ENCODE measurements at places on chromosomes 5 and 9.

DNA sequence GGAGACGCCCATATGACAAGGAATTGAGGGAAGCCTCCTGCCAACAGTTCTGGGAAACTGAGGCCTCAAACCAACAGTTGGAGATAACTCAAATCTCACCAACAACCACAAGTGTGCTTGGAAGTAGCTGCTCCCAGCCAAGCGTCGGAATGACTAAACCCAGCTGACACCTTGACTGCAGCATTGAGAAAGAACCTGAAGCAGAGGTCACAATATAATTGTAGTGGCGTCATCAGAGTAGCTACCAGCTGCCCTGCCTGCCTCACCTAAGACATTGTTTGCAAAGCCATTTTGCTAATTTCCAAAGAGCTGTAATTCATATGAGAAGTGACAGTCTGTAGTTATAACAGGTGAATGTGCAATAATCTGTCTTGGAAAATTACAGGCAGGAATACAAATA lies 40.8 kb upstream of the ANKRD31 start:
- DNase-seq = no peak

DNA sequence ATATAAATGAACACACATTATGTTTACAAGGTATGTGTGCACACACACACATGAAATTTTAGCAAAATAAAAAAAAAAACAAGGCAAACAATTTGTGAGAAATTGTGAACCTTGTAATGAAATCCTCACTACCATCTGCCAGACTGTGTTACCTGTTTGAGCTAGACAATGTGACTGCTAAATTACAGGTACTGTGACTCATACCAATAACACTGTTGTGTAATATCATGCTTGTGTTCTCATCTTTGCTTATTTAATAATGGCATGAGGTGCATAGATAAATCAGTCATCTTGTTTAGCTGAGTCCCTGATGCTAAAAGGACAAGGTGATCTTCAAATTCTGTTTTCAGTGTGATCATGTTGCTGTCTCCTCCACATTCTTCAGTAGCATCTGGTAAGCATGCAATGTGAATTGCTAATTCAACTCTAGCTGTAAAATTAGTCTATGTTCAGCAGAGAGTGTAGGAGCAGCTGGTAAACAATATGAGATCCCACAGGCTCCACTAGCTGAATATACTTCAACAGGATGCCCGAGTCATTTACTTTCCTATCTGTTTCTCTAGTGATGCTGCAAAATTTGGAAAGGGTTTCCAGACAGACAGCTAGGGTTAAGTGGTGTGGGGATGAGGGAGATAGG lies 966.3 kb upstream of the C9orf72 start:
- no peak for DNase-seq

DNA sequence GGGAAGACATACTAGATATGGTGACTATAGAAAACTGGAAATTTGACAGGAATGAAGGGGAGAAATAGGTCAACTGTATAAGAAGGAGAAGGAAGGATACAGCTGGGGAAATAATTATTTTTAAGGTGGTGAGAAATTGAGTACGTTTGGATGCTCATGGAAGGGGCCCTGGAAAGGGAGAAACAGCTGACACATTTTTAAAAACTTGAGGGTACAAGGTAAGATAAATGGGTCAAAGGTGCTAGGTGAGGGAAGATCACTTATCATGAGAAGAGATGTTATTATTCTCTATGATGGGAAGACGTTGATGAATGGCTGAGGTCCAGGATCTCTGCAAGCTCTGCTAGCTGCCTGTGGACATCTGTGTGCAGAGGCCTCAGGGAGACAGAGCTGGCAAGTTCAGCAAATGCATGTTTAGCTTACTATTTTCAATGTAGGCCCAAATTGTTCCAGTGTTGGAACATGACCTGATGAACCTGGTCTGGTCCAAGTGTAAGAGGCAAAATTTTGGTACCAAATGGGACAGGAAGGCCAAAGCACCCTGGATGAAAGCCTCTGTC lies 181.7 kb downstream of the MTRR start:
- no peak for DNase-seq

- DNase-seq = no peak
These were observed 78.8 kb downstream of the GPR21 start for GRCh38 chr9:123112015-123112975.

DNA sequence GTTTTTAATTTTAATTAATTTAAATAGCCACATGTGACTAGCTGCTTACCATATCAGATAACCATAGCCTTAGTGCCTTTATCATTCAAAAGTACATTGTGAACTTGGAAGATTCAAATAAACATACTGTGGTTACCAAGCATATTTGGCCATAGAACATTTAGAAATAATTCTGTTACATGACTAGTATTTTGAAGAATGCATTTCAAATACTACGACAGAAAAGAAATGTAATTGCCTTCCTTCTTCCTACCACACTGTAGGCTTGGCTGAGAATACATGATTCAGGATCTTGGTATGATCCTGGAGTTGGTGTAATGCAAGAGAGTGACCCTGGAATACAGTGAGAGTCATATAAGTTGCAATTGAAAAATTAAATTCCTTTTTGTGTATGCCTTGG lies 109.7 kb upstream of the PCA3 start:
- no peak for DNase-seq

DNA sequence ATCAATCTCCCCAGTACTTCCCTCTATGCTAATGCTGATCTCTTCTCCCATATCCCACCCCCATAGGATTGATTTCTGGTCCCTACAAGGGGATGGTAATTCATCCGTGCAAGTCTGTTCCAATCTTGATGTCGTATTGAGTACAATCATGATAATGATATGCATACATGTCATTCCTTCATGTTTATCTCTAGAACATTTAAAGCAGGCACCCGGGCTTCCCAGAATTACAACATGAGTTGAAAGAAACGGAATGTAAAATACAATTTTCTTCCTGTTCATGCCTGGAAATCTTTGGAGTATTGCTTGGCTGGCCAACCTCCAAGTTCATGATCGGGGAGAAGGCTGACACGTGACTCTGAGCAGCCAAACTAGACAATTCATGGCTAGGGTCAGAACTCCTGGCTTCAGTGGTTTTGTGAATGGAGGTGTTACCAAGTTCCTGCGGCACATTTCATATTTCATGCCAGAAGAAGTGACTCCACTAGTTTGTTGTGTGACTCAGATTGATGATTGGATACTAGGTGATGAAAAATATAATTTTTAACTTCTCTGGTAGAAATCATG lies 66.6 kb downstream of the C9orf152 start:
- DNase-seq = no peak

- no peak for DNase-seq
These were observed 76.9 kb upstream of the CDH6 start for GRCh38 chr5:31116466-31117031.

DNA sequence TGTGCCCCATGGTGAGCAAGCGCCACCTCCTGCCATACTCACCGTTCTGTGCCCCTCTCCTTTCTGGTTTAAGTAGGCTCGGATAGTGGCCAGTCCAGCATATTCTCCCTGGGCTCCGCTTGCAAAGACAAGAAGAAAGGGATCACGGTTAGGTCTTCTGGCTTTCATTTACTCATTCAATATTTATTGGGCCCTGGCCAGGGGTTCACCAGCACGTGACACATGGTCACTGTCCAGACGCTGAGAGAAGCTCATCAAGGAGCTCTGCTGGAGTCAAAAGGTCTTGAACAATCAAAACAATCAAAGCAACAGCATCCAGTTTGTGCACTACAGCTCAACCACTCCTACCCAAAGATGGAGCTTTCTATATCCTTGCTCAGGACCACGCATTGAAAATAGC lies 80.2 kb downstream of the GLDC start:
- DNase-seq = no peak

- DNase-seq = no peak
These were observed 368.7 kb upstream of the ZNF608 start for GRCh38 chr5:125115195-125115525.

GRCh38 chr5:172770374-172770674 lies 671 bp downstream of the DUSP1 start:
- DNase-seq = peak; percentile 16
